ENCODE measurements at places on chromosomes 6 and 20. TPM values are rescaled to one million over a fixed set of nuclear protein-coding genes. Genes with fewer than 3 reads are reported as not detected.

Gene FUCA2
- total RNA-seq: 39.2 TPM

Gene METTL24
- not detected for total RNA-seq

DNA sequence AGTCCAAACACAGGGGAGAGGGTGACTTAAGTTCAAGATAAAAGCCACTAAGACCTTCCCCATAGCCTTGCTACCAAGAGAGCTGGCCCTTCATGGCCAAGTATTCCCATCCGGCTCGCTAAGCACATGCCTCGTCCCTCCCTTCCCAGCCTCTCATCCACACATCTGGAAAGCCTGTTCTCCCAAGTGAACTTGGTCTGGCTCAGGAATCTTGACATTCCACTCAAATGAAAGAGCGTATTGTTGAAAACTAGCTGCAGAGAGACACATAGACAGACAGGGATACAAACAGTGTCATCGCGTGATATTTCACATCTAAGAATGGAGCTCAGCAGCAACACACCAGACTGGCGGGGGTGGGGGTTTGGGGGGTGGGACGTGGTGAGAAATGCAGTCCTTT, 182.8 kb upstream of the FOXQ1 start:
- no peak overlapping the region for H3K27ac ChIP-seq
- DNase-seq: no peak
- H3K4me1 ChIP-seq: peaks cover 11% of the 10 kb centered on the region

GRCh38 chr6:45835721-45836437, 179.8 kb downstream of the CLIC5 start:
- no peak for DNase-seq
- H3K27me3 ChIP-seq: no peaks in the 10 kb centered on the region
- H3K4me1 ChIP-seq: peaks cover 10% of the 10 kb centered on the region
- no peak overlapping the region for H3K27ac ChIP-seq

- no peak overlapping the region for H3K27ac ChIP-seq
- no peak overlapping the region for H3K4me3 ChIP-seq
- no peak for DNase-seq
These were observed 51.1 kb downstream of the GTF2H5 start for GRCh38 chr6:158219228-158219627.

GRCh38 chr20:35347011-35347410, 54.8 kb upstream of the FAM83C start:
- H3K4me1 ChIP-seq: no peaks in the 10 kb centered on the region
- peaks cover 64% of the 10 kb centered on the region for H3K36me3 ChIP-seq
- no peak overlapping the region for H3K27ac ChIP-seq
- no peaks in the 10 kb centered on the region for H3K27me3 ChIP-seq
- DNase-seq: no peak

- H3K36me3 ChIP-seq: no peaks in the 10 kb centered on the region
- no peak overlapping the region for H3K4me3 ChIP-seq
- H3K27ac ChIP-seq: peak overlapping the region; percentile 76
- DNase-seq: no peak
- H3K4me1 ChIP-seq: peaks cover 21% of the 10 kb centered on the region
These were observed 69.4 kb upstream of the PRL start for GRCh38 chr6:22366214-22366613.

DNA sequence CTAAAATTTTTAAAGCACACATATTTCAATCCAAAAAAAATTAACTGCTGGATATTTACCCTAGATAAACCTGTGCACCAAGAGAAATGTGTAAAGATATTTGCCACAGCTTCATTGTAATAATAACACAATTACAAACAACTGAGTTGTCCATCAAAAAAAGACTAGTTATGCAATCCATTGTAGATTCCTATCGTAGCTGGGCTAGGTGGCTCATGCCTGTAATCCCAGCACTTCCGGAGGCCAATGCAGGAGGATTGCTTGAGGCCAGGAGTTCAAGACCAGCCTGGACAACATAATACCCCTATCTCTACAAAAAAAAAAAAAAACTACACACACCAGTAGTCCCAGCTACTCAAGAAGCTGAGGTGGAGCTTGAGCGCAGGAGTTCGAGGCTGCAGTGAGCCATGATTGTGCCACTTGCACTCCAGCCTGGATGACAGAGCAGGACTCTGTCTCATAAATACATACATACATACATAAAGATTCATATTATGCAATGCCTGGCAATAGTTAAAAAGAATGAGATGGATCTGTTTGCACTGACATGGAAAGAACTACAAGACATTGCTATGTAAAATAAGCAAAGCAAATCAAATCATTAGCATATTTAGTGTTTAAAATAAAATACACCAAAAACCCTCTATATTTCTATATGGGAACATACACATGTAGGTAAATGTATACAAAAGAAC, 56.5 kb upstream of the CCDC28A start:
- H3K27me3 ChIP-seq: no peaks in the 10 kb centered on the region
- DNase-seq: no peak
- no peaks in the 10 kb centered on the region for H3K36me3 ChIP-seq
- H3K27ac ChIP-seq: no peak overlapping the region

DNA sequence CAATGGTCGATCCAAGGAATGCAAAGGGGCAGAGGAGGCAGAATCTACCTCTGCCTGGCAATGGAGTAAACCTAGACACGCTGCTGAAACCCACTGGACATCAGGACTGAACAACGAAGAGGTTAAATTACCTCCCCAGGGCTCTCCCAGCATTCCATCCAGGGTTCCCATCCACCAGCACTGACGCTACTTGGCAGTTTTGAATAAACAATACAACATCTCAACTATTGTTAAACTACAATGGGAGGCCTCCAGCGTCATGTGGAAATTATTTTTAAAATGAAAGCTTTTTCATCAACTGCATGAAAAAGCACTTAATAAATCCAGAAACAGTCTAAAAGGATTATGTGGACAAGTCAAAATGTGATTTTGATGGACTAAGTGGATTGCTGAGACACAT, 96.8 kb upstream of the NHSL1 start:
- H3K36me3 ChIP-seq: no peaks in the 10 kb centered on the region
- H3K27me3 ChIP-seq: no peaks in the 10 kb centered on the region
- peaks cover 43% of the 10 kb centered on the region for H3K4me1 ChIP-seq
- DNase-seq: peak; percentile 38
- H3K27ac ChIP-seq: peak overlapping the region; percentile 33

GRCh38 chr6:16184551-16184950, 53.8 kb upstream of the GMPR start:
- no peak for DNase-seq
- H3K27me3 ChIP-seq: no peaks in the 10 kb centered on the region
- no peak overlapping the region for H3K27ac ChIP-seq
- no peaks in the 10 kb centered on the region for H3K4me1 ChIP-seq

DNA sequence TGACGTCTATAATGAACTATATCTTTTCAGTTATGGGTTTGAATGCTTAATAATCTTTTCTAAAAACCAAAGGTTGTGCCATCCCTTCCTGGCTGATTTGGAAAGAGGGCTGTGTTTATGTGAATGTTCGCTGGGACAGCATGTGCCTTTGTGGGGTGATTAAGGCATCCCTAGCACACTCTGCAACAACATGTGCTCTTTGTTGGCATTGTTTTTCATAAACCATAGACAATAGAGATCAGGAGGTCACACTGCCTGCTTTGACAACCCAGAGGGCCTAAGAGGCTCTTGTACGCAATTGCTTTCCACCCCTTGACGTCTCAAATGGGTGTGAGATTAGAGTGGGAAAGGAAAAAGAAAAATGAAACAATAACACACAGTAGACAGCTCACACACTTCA, 116.0 kb downstream of the LRRC1 start:
- H3K4me1 ChIP-seq: no peaks in the 10 kb centered on the region
- H3K27me3 ChIP-seq: no peaks in the 10 kb centered on the region
- H3K27ac ChIP-seq: no peak overlapping the region
- no peak overlapping the region for H3K4me3 ChIP-seq
- H3K36me3 ChIP-seq: peaks cover 16% of the 10 kb centered on the region
- DNase-seq: no peak

DNA sequence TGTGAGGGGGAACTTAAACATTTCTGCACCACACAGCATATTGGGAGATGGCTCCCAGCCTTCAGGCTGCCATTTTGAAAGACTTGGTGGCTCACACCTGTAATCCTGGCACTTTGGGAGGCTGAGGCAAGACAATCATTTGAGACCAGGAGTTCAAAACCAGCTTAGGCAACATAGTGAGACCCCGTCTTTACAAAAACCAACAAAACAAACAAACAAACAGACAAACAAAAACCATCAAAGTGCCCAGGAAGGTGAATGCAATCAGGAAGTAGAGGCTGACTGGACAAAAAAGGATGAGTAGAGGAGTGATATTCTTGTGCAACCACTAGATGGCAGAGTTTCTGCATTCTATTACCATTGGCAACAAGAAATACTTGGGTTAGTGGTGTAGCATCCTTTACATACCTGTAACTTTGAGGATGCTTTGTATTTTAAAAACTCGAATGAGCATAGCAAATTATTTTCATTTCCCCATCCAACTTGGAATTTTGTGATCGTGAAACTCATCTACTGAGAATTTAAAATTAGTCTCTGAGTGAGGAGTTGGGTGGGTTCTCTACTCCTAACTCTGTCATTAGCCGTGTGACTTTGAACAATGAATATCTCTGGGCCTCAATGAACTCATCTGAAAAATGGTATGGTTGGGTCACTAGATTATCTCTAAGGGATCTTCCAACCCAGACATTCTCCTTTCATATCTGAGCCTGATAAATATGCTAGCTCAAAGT, 84.4 kb downstream of the CRYBG1 start:
- no peak for DNase-seq
- no peak overlapping the region for H3K27ac ChIP-seq
- H3K4me3 ChIP-seq: no peak overlapping the region
- no peaks in the 10 kb centered on the region for H3K36me3 ChIP-seq
- peaks cover under 1% of the 10 kb centered on the region for H3K4me1 ChIP-seq
- peaks cover 31% of the 10 kb centered on the region for H3K27me3 ChIP-seq
